DMS79 treated with DMSO at 0.1 percent for 48 hours (cell line): ENCODE measurements at places on chromosomes 4 and X.

GRCh38 chrX:29858714-29859113 lies 356.6 kb upstream of the MAGEB2 start:
- DNase-seq = no peak

- DNase-seq = no peak
Observed at GRCh38 chr4:83230928-83231327, 53.7 kb downstream of the COQ2 start.

GRCh38 chr4:18113710-18114331 lies 92.3 kb upstream of the LCORL start:
- no peak for DNase-seq

GRCh38 chrX:149699761-149700160 lies 12.1 kb upstream of the MAGEA11 start:
- DNase-seq = no peak

DNA sequence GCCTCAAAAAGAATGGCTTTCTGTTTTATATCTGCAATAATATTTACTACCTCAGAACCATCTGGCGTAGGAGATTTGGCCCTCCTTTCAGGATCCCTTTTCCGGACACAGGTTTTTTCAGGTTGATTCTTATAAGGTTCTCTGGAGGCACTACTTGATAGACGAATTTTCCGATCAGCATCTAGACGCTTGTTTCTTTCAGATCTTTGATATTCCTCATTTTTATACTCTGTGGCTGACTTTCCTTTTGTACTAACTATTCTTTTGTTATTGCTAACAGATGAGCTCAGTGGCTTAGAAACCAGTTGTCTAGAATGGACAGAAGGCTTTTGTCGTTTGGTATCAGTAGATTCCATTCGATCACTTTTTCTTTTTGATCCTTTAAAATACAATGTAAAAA lies 12.4 kb downstream of the YTHDC1 start:
- DNase-seq = no peak

GRCh38 chr4:117488692-117489091 lies 403.3 kb upstream of the TRAM1L1 start:
- no peak for DNase-seq

GRCh38 chrX:40007131-40007755 lies 90.5 kb downstream of the BCOR start:
- no peak for DNase-seq

DNA sequence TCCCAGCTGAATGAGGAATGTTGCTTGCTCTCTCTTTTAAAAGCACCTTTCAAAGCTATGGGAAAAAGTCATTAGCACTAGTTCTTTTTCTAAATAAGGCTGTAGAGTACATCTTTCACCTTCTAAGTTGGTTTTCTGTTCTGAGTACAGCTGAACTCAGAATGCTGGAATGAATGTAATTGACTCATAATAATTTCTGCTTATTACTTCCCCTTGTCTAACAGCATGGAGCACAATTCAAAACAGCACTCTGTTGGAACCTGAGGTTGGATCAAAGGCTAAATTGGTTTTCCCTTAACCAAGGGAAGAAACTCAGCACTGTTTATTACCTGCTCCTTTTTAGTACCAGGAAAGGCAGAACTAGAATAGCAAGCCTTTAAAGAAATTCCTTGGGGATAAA lies 33.5 kb upstream of the CYP2U1 start:
- no peak for DNase-seq

- no peak for DNase-seq
Observed at GRCh38 chr4:70589785-70590184, 2.3 kb upstream of the AMBN start.

DNA sequence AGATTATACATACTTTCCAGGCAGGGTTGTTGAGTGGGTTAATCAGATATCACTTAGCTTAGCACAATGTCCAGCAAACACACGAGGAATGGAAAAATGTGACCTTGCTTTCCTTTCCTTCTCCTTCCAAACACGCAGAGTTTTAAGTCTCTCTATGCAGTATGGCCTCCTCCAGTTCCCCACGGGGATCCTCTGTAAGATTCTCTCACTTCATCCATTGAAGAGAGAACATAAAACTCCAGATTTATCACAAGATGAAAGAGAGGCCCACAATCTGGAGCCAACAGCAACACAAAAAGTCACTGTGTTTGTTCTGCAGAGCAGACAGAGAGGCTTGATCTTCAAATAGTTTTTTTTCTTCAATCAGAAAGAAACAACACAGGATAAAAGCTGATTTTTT lies 336.8 kb upstream of the CLNK start:
- DNase-seq = no peak

GRCh38 chrX:153885968-153886903 lies at the start of gene L1CAM:
L1CAM (minus strand) TSS chrX:153886173; CDS start chrX:153875836, 10,337 bp downstream.
- no peak for DNase-seq

- no peak for DNase-seq
Observed at GRCh38 chrX:24760363-24761000, 66.8 kb downstream of the POLA1 start.

DNA sequence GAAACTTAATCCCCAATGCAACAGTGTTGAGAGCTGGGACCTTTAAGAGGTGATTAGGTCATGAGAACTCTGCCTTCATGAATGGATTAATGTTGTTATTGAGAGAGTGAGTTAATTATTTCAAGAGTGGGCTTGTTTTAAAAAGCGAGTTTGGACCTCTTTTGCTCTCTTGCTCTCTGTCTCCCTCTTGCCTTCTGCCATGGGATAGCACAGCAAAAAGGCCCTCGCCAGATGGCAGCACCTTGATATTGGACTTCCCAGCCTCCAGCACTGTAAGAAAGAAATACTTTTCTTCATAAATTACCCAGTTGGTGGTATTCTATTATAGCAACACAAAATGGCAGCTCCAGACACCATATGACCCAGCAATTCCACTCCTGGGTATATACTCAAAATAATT lies 7.0 kb upstream of the ATP6AP2 start:
- DNase-seq = no peak

GRCh38 chrX:24023972-24024669 lies 2.9 kb downstream of the KLHL15 start:
- peak; percentile 0 for DNase-seq

GRCh38 chrX:64395568-64395929 lies 297 bp upstream of the MTMR8 start:
- no peak for DNase-seq

GRCh38 chrX:47746446-47746845 lies 87.5 kb upstream of the UXT start:
- no peak for DNase-seq

DNA sequence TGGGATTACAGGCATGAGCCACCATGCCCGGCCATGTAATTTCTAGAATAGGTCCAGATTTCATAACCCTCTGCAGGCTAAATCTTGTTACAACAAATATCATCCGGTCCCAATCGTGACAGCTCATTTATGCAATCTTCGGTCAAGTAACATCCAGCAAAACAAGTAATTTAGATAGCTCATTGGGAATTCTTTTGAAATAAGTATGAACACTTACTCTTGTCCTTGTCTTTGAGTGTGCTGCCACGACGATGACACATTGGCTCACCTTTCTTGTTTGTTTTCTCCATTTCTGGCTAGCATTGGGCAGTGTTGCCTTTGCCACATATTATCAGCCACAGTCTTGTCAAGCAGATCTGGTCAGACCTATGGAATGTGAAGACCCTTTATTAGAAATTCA lies 92.0 kb downstream of the PHEX start:
- DNase-seq = no peak

DNA sequence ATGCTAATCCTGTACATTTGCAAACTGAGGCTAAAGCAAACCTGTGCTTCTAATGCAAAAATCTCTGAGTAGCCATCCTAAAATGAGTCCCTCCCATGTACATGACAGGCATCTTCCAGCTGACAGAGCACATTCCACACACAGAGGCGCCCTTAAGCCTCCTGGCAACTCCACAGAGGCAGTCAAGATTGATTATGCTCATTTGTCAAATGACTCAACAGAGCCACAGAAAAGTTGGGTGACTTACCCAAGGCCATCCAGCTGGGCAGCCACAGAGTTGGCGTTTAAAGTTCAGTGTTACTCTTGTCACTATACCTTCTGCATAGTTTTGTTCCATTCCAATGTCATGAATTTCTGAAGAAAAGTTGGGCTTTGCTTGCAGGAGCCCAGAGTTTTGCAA lies 394.6 kb upstream of the FGF13 start:
- no peak for DNase-seq

DNA sequence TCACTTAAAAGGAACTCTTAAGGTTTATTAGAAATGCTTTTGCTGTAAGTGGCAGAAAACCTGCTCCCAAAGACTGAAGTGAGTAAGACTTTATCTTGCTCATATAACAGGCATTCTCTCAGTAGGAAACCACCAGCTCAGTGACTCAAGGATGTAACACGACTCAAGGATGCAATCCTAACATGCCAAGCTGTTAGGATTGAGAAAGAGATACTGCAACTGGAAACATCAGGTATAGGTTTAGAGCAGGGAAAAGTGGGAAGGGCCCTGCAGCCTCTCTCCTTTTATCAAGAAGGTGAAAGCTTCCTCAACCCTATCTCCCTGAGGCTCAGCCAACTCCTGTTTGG lies 11.9 kb upstream of the SLC9A7 start:
- DNase-seq = no peak

- no peak for DNase-seq
Observed at GRCh38 chr4:13142726-13143125, 341.4 kb downstream of the RAB28 start.

- DNase-seq = no peak
Observed at GRCh38 chr4:86032476-86033022, 327.3 kb downstream of the MAPK10 start.

GRCh38 chr4:37424753-37425152 lies 180.2 kb downstream of the NWD2 start:
- no peak for DNase-seq

DNA sequence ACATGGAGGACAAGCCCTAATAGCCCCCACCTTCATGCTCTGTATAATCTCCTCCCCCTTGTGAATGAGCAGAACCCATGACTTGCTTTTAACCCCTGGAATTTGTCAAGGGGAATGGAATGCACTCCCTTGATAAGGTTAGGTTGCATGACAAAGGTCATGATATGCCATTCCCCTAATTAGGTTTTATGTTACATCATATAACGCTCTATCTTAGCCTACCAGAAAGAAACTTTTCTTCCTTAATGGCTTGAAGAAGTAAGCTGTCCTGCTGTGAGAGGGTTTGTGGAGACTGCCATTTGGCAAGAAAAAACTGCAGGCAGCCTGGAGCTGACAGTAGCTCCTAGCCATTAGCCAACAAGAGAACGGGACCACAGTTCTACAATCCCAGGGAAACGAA lies 399.8 kb upstream of the MAD2L1 start:
- no peak for DNase-seq

- peak; percentile 18 for DNase-seq
Observed at GRCh38 chr4:84956014-84956413, 10.5 kb downstream of the WDFY3 start.

- peak; percentile 41 for DNase-seq
Observed at GRCh38 chr4:25702848-25703247, 47.2 kb downstream of the SLC34A2 start.

DNA sequence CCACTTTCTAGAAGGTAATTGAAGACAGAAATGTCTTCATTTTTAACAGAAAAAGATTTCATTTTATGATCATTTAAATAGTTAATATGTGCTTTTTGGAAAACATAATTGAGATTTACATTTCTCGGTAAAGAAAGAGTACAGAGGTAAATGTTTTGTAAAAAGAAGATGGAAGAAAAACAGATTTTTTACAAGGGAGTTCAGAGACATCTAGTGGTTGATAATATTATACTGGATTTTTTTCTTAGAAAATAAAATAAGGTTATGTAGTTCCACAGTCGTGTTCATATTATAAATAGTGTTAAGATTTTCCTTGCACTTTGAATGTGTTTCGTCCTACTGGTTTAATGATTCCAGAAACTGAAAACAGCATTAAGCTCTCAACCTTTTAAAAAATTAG lies 60.6 kb downstream of the SMARCA1 start:
- peak; percentile 0 for DNase-seq

- no peak for DNase-seq
Observed at GRCh38 chrX:42837747-42838146, 59.8 kb upstream of the PPP1R2C start.

GRCh38 chr4:88318751-88319350 lies 34.5 kb upstream of the PPM1K start:
- no peak for DNase-seq

GRCh38 chr4:5798462-5798861 lies 87.5 kb downstream of the EVC start:
- DNase-seq = no peak

DNA sequence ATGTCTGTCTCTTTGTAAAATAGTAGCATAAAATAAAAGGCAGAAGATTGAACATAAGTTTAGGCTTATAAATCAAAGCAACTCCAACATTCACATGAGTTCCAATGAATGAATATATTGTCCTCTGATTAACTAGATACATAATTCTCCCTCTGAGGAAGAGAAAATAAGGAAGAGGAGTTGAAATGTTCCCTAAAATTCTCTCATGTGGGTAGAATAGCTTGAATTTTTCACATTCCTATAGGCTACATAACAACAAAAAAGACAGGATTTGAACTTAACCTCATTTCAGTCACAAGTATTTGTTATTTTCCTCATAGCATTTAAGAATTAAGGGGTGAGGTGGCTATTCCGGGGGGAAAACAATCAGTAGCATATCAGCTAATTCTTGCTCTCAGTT lies 462.4 kb upstream of the NDST4 start:
- no peak for DNase-seq

- no peak for DNase-seq
Observed at GRCh38 chr4:48623182-48623780, 133.2 kb downstream of the ZAR1 start.

- no peak for DNase-seq
Observed at GRCh38 chr4:25527034-25527433, 128.6 kb upstream of the SLC34A2 start.

DNA sequence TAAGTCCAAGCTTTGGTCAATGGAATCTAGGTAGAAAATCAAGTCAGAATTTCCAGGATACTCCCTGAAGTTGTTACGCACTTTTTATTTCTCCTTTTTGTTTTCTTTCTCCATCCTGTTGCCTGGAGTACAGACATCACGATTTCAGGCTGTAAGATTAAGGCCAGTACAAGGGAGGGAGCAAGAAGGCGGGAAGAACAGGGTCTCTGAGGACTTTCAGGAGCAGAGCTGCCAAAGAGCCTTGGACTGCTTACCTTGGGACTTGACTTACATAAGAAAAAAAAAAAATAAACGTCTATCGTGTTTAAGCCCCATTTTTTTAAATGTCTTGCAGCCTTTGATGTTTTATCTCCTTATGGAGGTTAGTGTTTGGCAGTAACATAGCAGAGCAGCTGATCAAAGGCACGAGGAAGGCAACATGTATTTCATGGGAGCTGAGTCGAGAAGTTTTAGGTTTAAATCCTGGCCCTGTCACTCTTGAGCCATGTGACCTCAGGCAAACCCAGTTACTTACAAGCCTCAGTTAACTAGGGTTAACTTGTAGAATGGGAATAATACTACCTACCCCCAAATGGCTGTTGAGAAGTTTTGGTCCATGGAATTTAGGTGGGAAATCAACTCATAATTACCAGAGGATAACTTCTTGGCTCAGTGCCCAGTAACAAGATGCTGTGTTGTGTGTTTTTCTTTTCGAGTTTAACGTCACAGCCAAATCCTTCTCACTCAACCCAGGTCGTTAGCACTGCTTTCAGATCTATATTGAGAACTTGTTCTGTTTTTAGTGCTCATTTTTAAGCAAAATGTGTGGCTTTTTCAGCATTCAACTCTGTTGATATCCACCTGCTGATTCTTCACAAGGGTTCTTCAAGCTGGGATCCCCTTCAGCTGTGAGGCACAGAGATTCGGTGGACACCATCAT lies 106.8 kb downstream of the CLNK start:
- no peak for DNase-seq
